Purkinje cell (primary cell): ENCODE measurements at places on chromosomes 3 and 15. TPM values are rescaled to one million over a fixed set of nuclear protein-coding genes. Genes with fewer than 3 reads are reported as not detected.

Gene TMEM207
- polyA plus RNA-seq, result not detected in 2 replicates

Gene TMEM89
- polyA plus RNA-seq, result not detected in 2 replicates

Gene THBS1
- 22.2 and 30.5 TPM in 2 replicates for polyA plus RNA-seq

Gene SPINK8
- polyA plus RNA-seq, result not detected in 2 replicates

Gene TFG
- 133 and 149 TPM in 2 replicates for polyA plus RNA-seq

Gene SAMD7
- polyA plus RNA-seq, result not detected in 2 replicates

Gene BFSP2
- not detected in 2 replicates for polyA plus RNA-seq

Gene PDZRN3
- 2.6 and 7.7 TPM in 2 replicates for polyA plus RNA-seq

Gene TRH
- polyA plus RNA-seq, result 0.40 TPM in 1 of 2 replicates, not detected in the other

Gene MINAR1
- 0.04 and 1.4 TPM in 2 replicates for polyA plus RNA-seq

Gene SPTSSB
- 5.9 and 9.5 TPM in 2 replicates for polyA plus RNA-seq
